H9 (cell line): ENCODE measurements at places on chromosomes 7 and 10. TPM values are rescaled to one million over a fixed set of nuclear protein-coding genes. Genes with fewer than 3 reads are reported as not detected.

DNA sequence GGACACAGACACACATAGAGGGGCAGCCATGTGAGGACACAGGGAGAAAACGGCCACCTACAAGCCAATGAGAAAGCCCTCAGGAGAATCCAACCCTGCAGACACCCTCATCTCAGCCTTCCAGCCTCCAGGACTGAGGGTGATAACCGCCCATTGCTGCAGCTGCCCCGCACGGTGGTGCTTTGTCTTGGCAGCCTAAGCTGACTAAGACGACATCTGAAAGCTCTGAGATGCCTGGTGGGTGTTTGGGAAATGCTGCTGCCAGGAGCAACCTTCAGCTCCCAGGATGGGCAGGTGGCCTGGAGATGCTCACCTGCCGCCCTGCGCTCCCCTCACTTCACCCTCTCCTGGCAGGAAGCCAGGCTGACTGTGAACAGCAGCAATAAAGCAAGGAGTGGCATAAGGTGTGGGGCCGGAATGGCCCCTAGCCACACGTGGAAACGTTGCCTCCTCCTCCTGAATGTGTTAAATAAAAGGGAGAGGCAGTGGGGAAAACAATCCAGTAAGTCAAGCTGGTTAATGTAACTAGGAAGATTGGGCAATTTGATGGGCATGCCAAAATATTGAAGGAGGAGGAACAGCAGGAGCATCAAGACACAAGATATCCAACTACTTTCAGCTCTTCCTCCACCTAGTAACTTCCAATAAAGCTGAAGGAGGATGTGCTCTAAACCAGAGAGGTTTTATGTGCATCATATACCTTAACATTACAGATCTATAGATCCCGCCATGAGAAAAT, 121.5 kb downstream of the TNS3 start:
- H3K4me1 ChIP-seq = no peaks in the 10 kb centered on the region
- DNase-seq = no peak
- H3K27me3 ChIP-seq = no peaks in the 10 kb centered on the region
- H3K36me3 ChIP-seq = no peaks in the 10 kb centered on the region
- no peak overlapping the region for H3K4me3 ChIP-seq

GRCh38 chr10:29563420-29564035, 71.2 kb downstream of the SVIL start:
- DNase-seq = no peak
- H3K4me3 ChIP-seq = no peak overlapping the region; the same call in 2 of the 3 replicates
- H3K27ac ChIP-seq = no peak overlapping the region
- no peaks in the 10 kb centered on the region for H3K27me3 ChIP-seq
- H3K36me3 ChIP-seq = no peaks in the 10 kb centered on the region

DNA sequence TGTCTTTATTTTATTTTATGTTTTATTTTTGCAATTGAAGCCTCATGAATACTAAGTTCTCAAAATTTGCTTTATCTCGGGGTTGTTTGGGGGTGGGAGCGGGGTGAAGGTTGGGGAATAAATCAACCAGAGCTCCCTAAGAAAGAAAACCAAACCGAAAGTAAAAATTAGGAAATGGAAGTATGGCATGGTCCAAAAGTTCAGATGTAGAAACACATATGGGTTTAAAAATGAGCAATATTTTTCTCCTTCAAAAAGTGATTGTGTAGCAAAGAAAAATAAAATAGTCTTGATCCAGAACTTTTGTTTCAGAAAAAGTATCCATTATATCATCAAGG, 177.4 kb upstream of the PLXDC2 start:
- H3K4me1 ChIP-seq = no peaks in the 10 kb centered on the region
- no peak overlapping the region for H3K4me3 ChIP-seq
- no peak overlapping the region for H3K27ac ChIP-seq

DNA sequence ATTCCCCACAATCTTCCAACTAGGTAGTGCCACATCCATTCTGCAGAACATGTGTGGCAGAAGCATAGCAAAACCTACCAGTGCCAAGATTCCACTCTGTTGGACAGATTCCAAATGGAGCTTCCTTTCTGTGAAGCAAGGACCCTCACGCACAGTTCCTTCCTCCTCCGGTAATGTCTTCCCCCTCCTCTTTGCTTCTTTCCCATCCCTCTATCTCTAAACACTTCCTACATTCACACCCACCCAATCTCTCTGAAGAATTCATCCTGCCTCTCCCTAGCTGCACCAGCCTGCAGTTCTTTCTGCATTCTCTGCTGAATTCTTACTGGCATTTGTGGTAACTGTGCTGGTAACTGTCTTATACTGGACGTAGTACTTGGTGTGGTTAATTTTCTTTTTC, 124.9 kb downstream of the RNLS start:
- H3K27ac ChIP-seq = no peak overlapping the region
- H3K27me3 ChIP-seq = no peaks in the 10 kb centered on the region
- H3K36me3 ChIP-seq = no peaks in the 10 kb centered on the region
- no peak overlapping the region for H3K4me3 ChIP-seq
- H3K4me1 ChIP-seq = no peaks in the 10 kb centered on the region

GRCh38 chr7:17690030-17690429, 250.3 kb downstream of the SNX13 start:
- H3K4me3 ChIP-seq = no peak overlapping the region
- no peak for DNase-seq
- H3K36me3 ChIP-seq = no peaks in the 10 kb centered on the region
- H3K27me3 ChIP-seq = no peaks in the 10 kb centered on the region

DNA sequence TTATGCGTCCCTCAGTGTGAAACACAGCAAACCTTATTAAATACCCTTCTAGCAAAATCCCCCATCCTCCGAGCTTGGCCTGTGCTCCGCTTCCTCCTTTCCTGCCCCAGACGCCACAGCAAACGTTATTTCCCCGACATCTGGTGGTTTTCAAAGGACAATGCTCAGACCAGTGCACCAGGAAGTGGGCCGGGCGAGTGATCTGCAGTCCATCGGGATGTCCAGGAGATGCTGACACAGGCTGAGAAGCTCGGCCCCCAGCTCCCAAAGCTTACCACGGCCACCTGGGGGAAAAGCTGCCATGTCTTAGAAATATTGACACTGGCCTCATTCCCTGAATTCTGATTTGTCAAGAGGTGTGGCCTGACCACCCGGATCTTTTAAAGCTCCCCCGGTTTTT, 129.5 kb downstream of the PTPRN2 start:
- no peak overlapping the region for H3K27ac ChIP-seq
- DNase-seq = no peak
- H3K4me1 ChIP-seq = no peaks in the 10 kb centered on the region
- peaks cover 1% of the 10 kb centered on the region; the same call in 1 of the 3 replicates for H3K36me3 ChIP-seq
- H3K27me3 ChIP-seq = no peaks in the 10 kb centered on the region
- H3K4me3 ChIP-seq = no peak overlapping the region

DNA sequence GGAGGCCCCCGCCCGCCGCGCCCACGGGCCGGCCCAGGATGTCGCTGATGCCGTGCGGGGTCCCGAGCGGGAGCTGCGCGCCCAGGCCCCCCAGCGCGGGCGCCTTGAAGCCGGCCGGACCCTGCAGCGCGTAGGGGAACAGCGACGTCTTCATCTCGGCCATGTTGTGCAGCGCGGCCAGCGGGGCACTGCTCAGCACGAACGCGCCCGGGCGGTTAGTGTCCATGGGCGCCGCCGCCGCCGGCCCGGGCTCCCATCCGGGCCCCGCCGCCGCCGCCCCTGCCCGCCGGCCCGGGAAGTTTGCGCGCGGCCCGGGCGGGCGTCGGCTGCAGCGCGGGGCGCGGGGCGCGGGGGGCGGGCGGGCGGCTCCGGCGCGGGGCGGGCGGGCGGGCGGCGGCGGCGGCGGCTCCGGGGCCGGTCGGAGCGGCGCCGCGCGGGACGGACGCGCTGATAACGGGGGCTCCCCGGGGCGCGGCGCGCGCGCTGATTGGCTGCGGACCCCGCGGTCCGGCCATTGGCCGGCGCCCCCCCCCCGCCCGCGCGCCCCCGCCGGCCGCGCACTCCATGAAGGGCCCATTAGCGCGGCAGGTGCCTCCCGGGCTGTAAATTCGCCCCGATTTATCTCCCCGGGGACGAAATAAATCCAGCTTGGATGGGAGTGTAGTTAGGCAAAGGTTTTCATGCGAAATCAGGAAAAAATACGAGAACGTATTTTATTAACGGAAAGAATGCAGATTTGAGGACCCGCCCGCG, at the start of gene NKX6-2:
TSS of gene NKX6-2 (minus strand) at position 425 of the 753 bp plus-strand sequence. CDS start at position 226, 199 bp downstream.
- peaks cover 76% of the 10 kb centered on the region for H3K27me3 ChIP-seq
- no peak within 1 kb of the TSS; the same call in 1 of the 2 replicates for H3K4me3 ChIP-seq
- no peak within 1 kb of the TSS for H3K27ac ChIP-seq
- H3K4me1 ChIP-seq = 0 out of 2 replicates have a peak, but pooled peaks cover 3% of the 10 kb centered on the region
- no peak for DNase-seq

- no peak overlapping the region for H3K27ac ChIP-seq
- DNase-seq = no peak
- H3K36me3 ChIP-seq = no peaks in the 10 kb centered on the region
- peaks cover 2% of the 10 kb centered on the region; the same call in 1 of the 2 replicates for H3K27me3 ChIP-seq
These were observed 5.1 kb downstream of the VENTX start for GRCh38 chr10:133242611-133243356.

- H3K27me3 ChIP-seq = no peaks in the 10 kb centered on the region
- no peaks in the 10 kb centered on the region for H3K36me3 ChIP-seq
- no peak overlapping the region for H3K4me3 ChIP-seq
- H3K4me1 ChIP-seq = no peaks in the 10 kb centered on the region
These were observed 103.9 kb downstream of the CDK6 start for GRCh38 chr7:92732316-92733036.

AUTS2 gene
- total RNA-seq = 232 and 256 TPM in 2 replicates

MINDY3 gene
- total RNA-seq = 13.6 and 14.9 TPM in 2 replicates

ASZ1 gene
- not detected in 2 replicates for total RNA-seq

CCDC186 gene
- 16.7 and 17.4 TPM in 2 replicates for total RNA-seq

PPP1R3C gene
- total RNA-seq = 1.1 and 1.2 TPM in 2 replicates

ACBD5 gene
- total RNA-seq = 14.2 and 15.8 TPM in 2 replicates

LIPJ gene
- not detected in 2 replicates for total RNA-seq
